ENCODE measurements at places on chromosomes 5 and 9.

- DNase-seq, result no peak
Measured at GRCh38 chr9:90915693-90916092, 114.1 kb downstream of the SYK start.

- DNase-seq, result no peak
Measured at GRCh38 chr9:2657427-2657826, 35.8 kb downstream of the VLDLR start.

DNA sequence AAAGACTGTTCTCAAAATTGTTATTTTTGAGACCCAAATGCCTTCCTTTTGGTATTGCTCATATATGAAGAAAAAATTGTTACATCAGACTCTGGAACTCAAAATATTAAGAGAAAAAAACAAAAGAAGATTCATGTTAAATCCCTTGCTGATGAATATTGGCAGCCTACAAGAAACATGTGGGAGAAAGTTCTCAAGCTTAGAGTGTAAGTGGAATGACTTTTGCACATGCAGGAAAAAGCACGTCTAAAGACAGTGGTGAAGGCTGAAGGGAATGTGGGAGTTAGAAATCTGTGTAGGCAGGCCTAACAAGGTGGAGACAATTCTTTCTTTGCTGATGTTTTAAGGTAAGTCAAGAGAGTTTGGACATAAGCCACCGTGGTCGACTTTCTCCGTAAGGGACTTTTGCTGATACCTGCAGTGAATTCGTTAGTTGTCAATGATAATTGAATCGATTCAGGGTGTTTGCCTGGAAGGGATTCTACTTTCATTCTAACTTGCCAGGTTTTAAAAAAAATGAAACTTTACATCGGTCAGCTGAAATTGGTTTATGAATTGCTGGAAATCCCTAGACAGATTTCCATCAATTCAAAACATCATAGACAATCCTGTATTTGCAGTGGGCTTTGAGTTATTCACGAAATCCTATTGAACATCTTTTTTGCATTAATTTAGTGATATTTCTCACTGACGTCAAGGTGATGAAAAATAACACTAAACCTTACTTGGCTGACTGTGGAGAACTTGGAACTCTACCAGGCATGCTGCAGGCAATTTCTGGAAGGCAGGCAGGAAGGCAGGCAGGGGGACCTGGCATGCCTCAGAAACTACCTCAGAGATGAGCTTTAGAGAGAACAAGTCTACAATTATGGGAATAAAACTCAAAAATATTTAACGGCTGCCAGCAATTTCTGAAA, 359.1 kb upstream of the ADAMTSL1 start:
- no peak for DNase-seq

DNA sequence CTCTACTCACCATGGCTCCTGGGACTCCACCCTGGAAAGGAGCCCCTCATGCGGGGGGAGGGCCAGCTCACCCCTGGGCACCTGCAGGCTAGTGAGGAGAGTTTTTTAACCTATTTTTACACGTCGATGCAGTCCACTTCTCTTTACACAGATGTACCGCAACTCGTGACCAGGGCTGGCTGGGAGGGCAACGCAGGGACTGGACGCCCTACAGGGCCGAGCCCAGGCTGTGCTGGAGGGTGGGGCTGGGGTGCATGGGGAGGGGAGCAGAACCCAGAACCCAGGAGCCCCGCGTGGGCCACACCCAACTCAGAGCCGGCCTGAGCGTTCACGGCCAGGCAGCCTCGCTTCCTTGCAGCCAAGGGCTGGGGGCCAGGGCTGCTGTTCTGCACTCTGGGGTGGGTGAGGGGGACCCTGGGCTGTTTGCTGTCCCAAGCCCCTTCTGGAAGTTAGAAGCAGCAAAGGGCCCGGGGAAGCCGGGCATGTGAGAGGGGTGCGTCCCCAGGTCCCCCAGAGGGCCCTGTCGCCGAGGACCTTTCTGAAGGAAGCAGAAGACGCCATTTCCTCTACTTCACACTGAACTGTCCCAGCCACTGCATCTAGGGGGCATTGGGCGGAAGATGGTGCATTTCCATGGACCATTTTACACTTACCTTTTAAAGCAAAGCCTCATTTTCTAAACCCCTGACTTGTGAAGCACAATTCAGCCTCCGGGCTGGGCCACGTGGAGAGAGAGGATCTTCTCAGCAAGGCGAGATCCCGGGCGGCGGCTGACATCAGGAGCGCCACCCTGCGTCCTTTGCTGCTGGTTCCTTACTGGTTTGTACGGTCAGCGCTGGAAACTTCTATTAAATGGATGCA, 90.5 kb downstream of the KCNT1 start:
- no peak for DNase-seq

- DNase-seq, result peak; percentile 53
Measured at GRCh38 chr9:78031893-78032729, 500 bp upstream of the GNAQ start.

- DNase-seq, result no peak
Measured at GRCh38 chr5:156396063-156396829, 69.3 kb downstream of the SGCD start.

GRCh38 chr9:71218774-71219173, 97.4 kb upstream of the TRPM3 start:
- no peak for DNase-seq

DNA sequence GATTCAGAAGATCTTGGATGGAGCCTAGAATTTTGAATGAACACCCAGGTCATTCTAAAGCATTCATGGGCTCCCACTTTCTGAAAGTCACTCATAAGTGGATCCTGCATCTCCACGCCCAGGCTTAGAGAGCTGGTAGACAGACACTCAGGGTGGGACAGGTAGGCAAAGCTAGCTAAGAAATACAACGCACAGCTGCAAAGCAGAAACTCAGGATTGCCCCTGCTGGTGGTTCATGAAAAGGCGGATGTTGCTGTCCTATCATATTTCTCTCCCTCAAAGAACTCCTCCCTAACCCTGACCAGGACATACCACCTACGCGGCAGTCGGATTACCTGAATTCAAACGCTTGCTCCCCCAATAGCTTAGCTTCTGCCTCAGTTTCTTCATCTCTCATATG, 226.5 kb downstream of the GLIS3 start:
- no peak for DNase-seq

DNA sequence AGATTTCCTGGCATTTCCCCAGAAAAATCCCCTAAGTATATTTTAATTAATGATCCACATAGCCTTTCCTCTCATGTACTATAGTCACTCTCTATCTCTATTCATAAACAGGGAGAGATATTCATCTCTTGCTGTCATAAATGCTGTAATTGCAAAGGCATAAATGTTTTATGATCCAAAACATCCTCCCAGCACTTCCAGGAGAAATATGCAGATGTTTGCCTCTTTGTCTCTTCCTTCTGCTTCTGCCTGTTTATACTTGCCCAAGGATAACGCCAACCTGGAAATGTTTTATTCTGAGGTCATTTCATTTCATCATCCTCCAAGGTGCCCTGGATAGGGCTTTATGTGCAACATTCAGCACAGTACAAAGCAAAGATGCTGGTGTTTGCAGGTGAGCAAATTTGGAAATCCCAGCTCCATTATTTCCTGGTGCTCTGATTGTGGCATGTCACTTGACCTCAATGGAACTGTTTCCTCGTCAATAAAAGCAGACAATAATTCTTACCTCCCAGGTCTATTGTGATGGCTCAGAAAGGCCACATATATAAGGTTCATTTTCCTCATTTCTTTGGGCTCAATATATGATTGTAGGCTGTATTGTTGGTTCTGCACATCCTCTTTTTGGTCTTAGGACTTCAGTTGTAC, 6.9 kb downstream of the TNFSF15 start:
- no peak for DNase-seq

- no peak for DNase-seq
Measured at GRCh38 chr9:33787839-33788238, 7.5 kb upstream of the PRSS3 start.
